ENCODE measurements at places on chromosomes 1 and 21.

GRCh38 chr1:13597166-13597565 is 13.5 kb downstream of the PDPN start:
- DNase-seq, result no peak

DNA sequence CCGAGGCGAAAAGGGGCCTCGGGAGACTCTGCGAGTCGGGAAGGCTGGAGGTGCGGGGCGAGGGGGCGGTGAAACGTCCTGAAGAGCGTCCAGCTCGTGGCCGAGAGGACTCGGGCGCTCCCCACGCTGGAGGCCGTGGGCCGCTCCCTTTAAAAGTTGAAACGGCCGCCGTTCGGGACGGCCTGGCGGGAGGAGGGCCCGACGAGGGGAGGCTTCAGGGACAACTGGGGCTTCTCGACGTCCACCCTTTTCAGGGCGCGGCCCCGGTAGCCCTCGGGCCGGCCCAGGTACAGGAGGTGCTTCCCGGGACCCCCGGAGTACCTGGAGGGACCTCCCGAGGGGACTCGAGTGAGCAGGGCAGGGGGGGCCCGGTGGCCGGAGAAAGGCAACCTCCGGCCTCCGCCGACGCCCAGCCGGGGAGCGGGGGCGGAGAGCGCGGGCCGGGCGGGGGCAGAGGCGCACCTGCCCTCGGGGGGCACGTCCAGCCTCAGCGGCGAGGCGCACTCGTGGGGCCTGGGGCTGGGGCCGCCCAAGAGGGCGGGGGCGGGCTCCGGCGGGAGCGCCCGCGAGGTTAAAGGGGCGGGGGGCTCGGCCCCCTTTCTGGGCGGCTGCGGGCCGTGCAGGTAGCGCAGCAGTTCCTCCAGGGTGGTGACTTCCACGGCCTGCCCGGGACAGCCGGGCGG is 14.0 kb downstream of the SEMA6C start:
- DNase-seq, result no peak

DNA sequence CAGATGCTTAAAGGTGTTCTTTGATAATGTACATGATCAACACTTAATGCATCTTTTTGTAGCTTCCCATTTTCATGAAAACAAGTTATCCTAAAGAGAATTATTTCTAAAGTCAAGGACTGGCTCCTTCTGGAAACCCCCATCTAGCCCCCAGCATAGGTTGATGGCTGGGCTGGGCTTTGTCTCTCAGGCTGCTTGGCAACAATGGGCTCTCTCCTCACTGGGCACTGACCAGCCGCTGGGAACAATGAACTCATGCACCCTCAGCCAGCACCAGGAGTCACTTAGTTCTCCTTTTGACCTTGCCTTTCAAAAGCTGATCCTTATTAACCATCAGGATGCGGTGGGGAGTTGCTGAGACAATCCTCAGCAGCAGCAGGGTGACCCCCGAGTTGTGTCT is 293.0 kb upstream of the PLXNA2 start:
- no peak for DNase-seq

- no peak for DNase-seq
These were observed 57.8 kb downstream of the FOXO6 start for GRCh38 chr1:41418857-41419583.

DNA sequence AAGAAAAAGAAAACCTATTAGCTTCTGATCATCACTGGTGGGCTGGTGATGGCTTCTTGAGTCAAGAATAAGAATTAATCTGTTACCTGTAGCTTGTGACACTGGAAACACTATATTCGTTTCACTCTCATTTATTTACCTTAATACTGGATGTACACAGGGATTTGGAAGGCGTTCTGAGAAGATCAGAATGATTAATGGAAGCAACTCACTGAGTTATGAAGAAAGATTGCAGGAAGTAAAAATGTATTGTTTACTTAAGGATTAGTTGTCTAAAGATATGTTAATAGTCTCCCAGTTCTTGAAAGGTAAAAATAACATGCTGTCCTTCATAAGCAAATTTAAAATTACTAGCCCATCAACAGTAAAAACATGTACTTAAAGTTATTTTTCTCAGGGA is 644.9 kb upstream of the NCAM2 start:
- no peak for DNase-seq

DNA sequence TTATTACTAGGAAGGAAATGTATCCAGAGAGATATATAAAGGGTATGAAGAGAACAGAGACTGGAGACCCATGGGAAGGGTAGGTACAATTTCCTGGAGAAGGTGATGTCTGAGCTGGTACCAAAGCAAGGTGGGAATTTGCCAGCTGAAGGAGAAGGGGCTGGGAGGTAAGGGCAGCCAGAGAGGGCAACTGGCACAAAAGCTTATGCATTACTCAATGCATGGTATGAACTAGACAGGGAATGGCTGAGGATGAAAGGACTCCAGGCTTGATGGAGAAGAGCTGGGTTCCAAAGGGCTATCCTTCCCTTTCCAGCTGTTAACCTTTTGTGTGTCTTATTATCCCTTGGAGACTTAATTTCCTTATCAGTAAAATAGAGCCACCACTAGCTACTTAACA is 113.6 kb upstream of the GADD45A start:
- DNase-seq, result no peak

DNA sequence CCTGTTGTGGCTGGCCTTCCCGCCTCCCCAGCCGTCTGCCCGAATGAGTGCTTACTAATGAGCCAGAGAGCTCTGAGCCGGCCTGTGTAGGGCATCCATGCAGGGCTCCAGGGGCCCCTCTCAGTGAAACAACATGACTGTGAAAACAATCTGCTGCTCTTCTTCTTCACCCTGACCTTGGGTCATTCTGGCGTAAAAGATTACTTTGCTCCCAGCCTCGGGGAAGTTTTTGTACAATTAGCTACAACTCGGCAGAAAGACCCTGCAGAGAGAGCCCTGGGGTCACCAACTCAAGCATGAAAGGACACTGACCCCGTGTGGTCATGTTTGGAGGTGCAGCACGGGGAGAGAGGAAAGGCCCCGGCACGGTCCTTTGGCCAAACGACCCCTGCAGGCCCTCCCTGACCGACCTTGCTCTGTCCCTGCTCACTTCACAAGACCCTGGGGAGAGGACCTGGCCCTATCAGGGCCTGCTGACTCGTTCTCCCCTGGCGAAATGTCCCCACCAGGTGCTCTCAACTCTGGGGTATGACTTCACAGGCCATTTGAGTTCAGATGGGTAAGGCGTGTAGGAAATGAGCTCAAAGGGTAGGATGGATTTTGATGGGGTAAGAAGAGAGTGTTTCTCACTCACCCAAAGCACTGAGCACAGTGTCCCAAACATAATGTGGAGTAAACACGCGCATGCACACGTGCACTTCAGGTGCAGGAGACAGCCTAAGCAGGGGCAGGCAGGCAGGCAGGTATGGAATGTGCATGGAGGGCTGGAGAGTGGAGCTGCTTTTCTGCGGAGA is 22.9 kb upstream of the FAM20B start:
- peak; percentile 58 for DNase-seq

GRCh38 chr1:51491166-51491981 is 27.7 kb downstream of the EPS15 start:
- DNase-seq, result no peak
